ENCODE measurements at places on chromosomes 1 and 21. TPM values are rescaled to one million over a fixed set of nuclear protein-coding genes. Genes with fewer than 3 reads are reported as not detected.

Gene RNU1-1
- 2,444 TPM for total RNA-seq

Gene AADACL4
- not detected for total RNA-seq

Gene TCEA3
- total RNA-seq = 19.2 TPM

Gene ARTN
- 2.2 TPM for total RNA-seq

Gene MTF1
- 22.9 TPM for total RNA-seq

Gene PLEKHN1
- total RNA-seq = 2.3 TPM

Gene KIF17
- not detected for total RNA-seq

Gene IL10
- 2.0 TPM for total RNA-seq

Gene SLC1A7
- total RNA-seq = 0.16 TPM

Gene DLGAP3
- 1.1 TPM for total RNA-seq

Gene HPCA
- not detected for total RNA-seq

Gene TBX15
- not detected for total RNA-seq

Gene ZSCAN20
- total RNA-seq = 0.77 TPM

Gene DIRAS3
- not detected for total RNA-seq

Gene PAQR6
- 2.2 TPM for total RNA-seq

Gene GREM2
- 2.5 TPM for total RNA-seq

Gene CD84
- 33.4 TPM for total RNA-seq

Gene NMNAT2
- total RNA-seq = not detected

Gene HRNR
- total RNA-seq = not detected

Gene TNFRSF8
- total RNA-seq = 0.56 TPM

Gene PRAMEF15
- not detected for total RNA-seq

Gene SH2D2A
- 156 TPM for total RNA-seq

Gene PARK7
- 255 TPM for total RNA-seq

Gene CNKSR1
- 4.8 TPM for total RNA-seq

Gene LENEP
- total RNA-seq = 2.6 TPM

Gene ASAP3
- total RNA-seq = 1.5 TPM

Gene TMEM183A
- total RNA-seq = 77.0 TPM

Gene RIPPLY3
- not detected for total RNA-seq

Gene SLC35E2B
- 69.0 TPM for total RNA-seq

Gene SOX13
- 0.24 TPM for total RNA-seq

Gene ELAVL4
- not detected for total RNA-seq

Measured in naive thymus-derived CD4-positive, alpha-beta T cell (primary cell).